Nephron progenitor cell (in vitro differentiated cells): ENCODE measurements at places on chromosomes 6 and 20.

GRCh38 chr20:2814587-2815051, at the start of gene C20orf141:
C20orf141 (plus strand) TSS chr20:2814987; CDS start chr20:2815185, 198 bp downstream.
- DNase-seq, result no peak

DNA sequence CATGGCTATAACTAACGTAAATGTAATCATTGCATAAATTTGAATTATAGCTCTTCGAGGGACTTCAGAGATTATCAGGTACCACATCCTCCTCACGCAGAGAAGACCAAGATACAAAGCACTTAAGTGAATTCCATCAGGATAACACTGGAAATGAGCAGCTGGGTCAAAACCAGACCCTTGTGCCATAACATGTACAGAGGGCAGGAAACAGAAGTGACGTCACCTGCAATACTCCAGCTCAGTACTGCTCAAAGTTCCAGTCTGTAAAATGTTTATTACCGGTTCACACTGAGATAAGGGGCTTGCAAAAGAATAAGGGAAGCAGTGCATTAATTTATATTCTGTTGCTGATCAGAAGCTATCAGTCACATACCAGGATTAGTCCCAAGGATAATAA, 45.8 kb downstream of the RGS17 start:
- DNase-seq, result no peak

- no peak for DNase-seq
Measured at GRCh38 chr6:20217891-20218290, 5.6 kb upstream of the MBOAT1 start.

GRCh38 chr6:63795826-63796225, 160.2 kb downstream of the PHF3 start:
- no peak for DNase-seq

- peak; percentile 35 for DNase-seq
Measured at GRCh38 chr6:33201147-33201545, 479 bp downstream of the SLC39A7 start.

DNA sequence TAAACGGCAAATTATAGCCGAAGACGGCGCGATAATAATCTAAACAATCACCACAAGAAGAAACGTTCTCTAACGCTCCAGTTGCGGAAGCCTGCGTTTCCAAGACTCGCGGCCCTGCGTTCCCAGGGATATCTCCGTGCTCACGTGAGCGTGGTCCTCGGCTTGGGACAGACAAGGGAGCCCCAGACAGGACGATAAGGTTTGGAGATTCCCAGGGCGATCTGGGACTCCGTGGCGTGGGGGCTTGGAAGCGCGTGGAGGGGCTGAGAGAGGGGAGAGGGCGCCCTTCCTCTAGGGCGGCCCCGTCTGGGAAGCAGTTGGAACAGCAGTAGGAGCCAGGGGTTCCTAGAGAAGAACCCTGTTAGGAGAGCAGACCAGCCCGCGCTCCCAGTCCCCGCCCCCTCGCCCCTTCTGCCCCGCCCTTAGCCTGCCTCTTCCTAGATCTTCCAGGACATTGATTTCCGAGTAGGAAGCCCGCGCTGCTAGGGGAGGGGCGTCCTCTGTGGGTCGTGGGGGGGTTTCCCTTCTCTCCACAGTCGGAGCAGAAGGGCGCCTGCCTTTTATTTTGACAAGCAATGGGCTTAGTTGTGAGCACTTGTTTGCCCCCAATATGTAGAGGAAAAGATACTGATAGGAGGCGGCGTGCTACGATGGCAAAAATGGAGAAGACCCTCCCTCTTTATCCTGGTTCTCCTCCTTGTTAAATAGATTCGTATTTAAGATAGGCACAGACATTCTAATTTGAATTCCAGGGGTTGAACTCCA, 10.6 kb downstream of the NRN1 start:
- DNase-seq, result peak; percentile 88

DNA sequence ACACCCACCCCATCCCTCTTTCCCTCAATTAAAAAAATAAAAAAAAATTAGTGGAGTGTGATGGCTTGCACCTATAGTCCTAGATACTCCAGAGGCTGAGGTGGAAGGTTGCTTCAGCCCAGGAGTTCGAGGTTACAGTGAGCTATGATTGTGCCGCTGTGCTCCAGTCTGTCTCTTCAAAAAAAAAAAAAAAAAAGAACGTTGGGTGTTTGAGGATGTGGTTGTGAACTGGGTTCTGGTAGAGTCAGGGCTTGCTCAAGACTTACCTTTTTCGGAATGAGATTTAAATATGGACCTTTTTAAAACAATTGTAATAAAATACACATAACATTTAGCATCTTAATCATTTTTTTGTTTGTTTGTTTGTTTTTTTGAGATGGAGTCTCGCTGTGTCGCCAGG, 211.9 kb downstream of the OR2B2 start:
- no peak for DNase-seq

DNA sequence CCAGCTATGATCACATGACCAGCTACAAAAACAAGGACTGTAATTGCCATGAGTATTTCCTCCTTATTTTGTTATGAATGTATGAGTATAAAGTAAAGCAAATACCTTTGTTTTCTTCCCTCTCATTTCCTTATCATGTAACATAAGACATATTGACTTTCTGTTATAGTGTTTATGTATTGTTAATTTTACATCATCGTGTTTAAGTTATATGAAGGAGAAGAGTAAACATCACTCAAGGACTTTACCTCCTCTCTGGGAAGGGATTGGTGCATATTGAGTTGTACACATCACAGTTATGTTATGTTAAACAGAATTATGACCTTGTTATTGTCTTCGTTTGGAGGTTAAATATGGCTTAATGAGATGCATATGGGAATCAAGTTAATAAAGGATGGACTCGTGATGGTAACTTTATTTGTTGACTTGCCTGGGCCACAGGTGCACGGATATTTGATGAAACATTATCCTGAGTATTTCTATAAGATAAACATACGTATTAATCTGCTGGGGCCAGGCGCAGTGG, 57.3 kb upstream of the CNKSR3 start:
- no peak for DNase-seq

DNA sequence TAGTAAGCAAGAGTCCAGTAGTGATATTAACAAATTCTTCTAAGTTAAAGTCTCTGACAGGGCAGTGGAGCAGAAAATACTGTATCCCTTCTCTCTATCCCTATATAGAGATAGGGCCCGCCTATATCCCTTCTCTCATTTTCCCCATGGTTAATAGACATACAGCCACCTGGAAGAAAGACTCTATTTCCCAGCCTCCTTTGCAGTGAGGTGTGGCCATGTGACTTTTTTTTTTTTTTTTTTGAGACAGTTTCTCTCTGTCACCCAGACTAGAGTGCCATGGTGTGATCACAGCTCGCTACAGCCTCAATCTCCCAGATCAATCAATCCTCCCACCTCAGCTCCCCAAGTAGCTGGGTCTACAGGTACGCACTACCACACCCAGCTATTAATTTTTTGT, 16.7 kb upstream of the CDK5RAP1 start:
- DNase-seq, result no peak

DNA sequence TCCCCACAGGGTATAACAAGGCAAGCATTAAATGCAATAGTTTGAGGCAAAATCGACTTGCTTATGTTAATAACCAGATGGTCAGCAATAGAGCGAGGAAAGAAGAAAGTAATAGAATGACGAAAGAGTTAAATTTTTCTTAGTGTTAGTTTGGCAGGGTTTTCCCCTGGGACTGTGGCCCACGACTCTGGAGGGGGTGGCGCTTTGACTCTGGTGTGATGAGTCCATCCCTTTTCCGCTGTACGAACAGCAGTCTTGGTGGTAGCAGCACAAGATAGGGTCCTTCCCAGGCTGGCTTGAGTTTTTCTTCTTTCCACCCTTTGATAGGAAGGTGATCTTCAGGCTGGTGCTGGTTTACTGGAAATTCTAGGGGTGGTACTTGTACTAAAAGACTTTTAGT, 69.2 kb upstream of the GMDS start:
- DNase-seq, result no peak

DNA sequence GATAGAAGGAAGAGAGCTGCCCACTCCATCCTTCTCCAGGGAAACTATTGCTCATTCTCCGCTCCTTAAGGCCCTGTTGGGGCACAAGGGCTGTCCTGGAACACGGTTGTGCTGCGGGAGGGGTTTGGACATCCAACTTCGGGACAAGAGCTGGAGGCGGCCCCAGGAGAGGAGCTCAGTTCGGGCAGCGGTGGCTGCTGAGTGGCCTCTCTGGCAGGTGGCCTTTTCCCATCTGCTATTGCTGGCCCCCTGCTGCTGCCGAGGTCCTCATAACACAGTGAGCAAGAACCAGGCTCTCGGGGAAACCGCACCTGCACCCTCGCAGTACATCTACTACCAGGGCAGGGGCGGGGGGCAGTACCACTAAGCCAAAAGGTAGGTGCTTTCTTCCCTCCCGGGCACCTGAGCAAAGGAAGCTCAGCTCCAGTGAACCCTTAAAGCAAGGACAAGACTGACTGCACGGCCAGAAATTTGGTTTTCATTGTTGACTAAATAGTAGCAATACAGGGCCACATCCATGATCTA, 63.7 kb downstream of the PSMG4 start:
- no peak for DNase-seq

GRCh38 chr6:92274588-92274987, 1144.8 kb downstream of the EPHA7 start:
- DNase-seq, result no peak

GRCh38 chr20:24587384-24588046, 118.1 kb downstream of the SYNDIG1 start:
- DNase-seq, result no peak

- DNase-seq, result peak; percentile 53
Measured at GRCh38 chr6:160733050-160733646, 31.1 kb downstream of the PLG start.

GRCh38 chr6:6915219-6915618, 192.5 kb upstream of the RREB1 start:
- no peak for DNase-seq

- DNase-seq, result no peak
Measured at GRCh38 chr6:31037682-31038081, 27.4 kb downstream of the MUC22 start.

GRCh38 chr6:119350952-119351372, 1.4 kb upstream of the MAN1A1 start:
- no peak for DNase-seq

- DNase-seq, result peak; percentile 34
Measured at GRCh38 chr6:84967389-84967788, 203.0 kb upstream of the TBX18 start.
